Umbilical cord (tissue), 2 donors: ENCODE measurements at places on chromosomes 4 and X. TPM values are rescaled to one million over a fixed set of nuclear protein-coding genes. Genes with fewer than 3 reads are reported as not detected.

Gene KIAA0232
- 27.9 TPM for total RNA-seq

DNA sequence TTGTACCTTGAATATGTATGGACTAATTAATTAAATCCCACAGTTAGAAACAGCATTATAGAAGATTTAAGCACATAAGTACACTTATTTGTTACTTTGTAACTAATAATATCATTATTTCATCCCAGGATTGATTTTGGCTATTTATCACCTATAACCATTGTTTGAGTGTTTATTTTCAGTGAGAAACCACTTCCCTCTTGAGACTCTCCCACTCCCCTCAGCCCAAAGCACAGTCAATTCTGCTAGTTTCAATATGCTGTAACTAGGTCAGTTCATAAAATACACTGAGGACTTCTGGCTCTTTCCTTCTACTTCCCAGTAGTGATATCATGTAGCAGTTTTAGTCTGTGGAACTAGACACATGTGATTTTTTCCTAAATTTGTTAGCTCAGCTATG is 16.3 kb downstream of the OFD1 start:
- no peak for DNase-seq

DNA sequence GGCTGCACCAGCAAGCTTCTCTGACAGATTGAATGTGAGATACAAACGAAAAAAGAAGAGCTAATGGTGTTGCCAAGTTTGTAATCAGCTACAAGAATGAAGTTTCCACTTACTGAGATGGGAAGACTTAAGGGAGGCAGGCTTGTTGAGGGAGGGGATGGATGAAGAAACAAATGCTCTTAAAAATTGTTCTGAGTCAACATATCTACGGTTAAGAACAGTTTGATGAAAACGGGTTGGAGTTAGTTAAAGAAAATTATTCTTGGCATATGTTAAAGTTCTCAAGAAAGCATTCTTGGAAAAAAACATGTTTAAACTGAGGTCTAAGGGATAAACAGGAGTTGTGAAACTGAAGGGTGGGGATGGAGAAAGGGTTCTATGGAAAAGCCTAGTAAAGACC is 816.3 kb upstream of the HS3ST1 start:
- DNase-seq, result peak; percentile 61

DNA sequence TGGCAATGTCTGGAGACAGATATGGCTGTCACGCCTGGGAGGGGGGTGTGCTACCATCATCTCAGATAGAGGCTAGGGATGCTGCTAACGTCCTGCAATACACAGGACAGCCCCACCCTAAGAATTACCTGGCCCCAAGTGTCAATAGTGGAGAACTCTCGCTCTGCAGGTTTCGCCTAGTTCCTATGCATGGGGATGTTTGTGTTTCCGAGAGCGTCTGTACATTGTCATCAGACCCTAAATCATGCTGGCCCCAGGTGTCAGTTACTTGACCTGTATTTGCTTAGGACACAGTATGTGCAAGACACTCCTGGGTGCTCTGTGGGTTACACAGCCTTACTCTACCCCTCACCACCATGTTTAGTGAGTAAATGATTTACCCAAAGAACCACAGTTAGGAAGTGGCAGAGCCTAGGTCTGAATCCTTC is 90.8 kb downstream of the AFF1 start:
- DNase-seq, result no peak

- no peak for DNase-seq
Observed at GRCh38 chr4:75555294-75556164, at the start of gene ODAPH. Gene ODAPH, plus strand, starts transcription at chr4:75556066. Its CDS starts 17 bp downstream, at chr4:75556083.

DNA sequence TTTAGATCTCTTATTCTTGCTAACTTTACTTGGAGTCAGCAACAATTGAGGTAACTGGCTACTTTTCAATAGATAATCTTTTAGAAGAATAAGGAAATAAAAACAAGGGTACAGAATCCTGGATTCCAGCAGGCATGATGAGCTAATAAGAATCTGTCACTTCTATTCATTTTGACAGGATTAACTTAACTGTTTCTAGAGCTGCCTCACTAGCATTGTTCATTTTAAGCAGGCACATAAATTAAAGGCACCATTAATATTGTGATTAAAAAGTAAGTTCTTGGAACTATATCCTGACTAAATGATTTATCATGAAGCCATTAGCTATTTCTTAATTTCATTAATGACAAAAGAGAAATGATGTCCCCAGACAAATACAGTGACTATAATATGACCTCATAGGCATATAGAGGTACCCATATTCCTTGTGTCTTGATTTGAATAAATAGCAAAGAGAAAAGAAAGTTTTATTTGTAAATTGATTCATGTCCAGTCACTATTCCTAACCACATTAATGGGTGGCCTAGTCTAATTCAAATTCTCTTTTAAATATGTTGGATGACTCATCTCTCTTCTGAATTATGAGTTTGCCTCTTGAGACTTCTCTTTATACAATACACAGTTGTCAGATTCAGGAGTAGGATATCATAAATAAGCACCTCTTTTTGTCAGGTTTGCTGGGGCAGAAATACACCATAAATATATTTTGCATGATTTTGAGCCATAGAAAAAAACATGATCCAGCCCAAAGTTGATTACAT is 343.0 kb downstream of the SLITRK2 start:
- no peak for DNase-seq

DNA sequence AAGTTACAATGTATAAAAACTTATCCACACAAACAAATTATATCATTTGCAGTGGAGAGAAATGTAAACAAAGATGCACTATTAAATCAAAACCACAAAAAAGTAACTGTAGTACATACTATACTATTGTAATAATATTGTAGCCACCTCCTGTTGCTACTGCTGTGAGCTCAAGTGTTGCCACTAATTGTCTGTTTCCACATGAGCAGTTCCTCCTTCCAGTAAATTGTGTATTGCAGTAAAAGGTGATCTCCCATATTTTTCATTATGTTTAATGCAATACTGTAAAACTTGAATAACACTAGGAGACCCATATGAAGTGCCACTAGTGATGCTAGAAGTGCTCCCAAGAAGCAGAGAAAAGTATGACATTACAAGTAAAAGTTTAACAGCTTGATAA is 11.7 kb downstream of the LIN54 start:
- no peak for DNase-seq
